ENCODE measurements at places on chromosomes 1 and 21.

- DNase-seq = no peak
These were observed 703.1 kb downstream of the ADGRL2 start for GRCh38 chr1:82503822-82504221.

GRCh38 chr1:244313346-244313745 is 138.4 kb downstream of the ADSS2 start:
- no peak for DNase-seq

DNA sequence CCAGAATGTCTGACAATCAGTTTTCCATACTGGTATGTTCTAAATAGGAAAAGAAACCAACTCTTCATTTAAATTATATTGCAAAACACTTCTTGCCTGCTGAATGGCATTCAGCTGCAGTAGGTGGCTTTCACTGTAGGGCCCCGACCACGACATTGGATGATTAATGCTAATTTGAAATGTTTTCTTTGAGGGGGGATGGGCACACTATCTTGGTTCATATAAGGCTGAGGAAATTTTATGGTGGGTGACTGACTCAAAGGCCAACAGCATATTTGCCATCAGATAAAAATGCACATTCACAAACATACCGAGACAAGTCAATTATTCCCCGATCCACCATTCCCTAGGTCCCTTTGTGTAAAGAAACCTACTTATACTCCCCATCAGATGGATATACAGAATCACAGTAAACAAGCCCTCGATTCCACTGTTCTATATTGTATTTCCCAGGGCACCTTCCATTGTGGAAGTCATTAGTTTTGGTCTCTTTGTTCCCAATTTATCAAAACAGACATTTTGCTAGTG is 464.2 kb upstream of the DAB1 start:
- no peak for DNase-seq

- DNase-seq = no peak
These were observed 28.5 kb upstream of the KCNQ4 start for GRCh38 chr1:40755067-40755466.

GRCh38 chr1:154329152-154329521 is 3.8 kb downstream of the ATP8B2 start:
- DNase-seq = no peak

DNA sequence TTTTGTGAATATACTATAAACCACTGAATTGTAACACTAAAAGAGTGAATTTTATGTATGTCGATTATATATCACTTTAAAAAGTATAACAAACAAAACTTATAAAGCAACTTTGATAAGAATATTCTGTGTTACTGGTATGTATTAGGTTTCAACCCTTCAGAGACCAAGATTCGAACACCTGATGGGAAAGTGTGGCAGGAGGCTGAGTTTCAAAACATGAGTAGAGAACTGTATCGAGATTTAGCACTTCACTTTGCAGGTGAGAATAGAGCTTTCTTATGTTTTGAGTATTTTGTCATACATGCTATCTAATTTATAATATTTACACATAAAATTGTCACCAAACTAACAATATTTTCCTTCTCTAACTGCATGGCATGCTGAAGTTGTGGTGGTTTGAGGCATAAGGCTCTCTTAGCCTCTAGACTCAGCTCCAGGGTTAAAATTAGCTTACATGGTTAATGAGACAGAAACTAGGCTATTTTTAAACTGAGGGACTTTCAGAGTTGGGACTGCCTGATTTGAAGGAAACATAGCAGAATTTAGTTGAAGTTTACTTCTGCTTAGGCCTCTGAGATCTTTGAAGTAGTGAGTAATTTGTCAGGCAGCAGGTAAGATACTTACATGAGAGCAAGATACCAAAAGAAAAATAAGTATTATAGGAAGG is 48.6 kb downstream of the CEP350 start:
- no peak for DNase-seq

DNA sequence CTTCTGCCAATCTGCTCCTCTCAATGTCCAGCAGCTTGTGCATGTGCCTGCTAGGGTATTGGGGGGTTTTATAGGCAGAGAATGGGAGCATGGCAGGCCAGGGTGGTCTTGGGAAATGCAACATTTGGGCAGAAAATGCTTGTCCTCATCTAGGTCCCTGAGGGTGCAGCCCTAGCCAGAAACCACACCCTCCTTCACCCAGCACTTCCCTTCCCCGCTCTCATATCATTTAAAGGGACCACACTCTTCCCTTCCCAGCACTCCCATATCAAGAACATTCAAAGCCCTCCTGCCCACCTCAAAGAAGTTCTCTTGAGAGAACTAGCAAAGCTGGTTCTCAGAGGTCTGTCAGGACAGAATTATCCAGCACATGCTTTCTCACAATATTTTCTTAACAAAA is 62.1 kb downstream of the HSD3B1 start:
- DNase-seq = no peak

DNA sequence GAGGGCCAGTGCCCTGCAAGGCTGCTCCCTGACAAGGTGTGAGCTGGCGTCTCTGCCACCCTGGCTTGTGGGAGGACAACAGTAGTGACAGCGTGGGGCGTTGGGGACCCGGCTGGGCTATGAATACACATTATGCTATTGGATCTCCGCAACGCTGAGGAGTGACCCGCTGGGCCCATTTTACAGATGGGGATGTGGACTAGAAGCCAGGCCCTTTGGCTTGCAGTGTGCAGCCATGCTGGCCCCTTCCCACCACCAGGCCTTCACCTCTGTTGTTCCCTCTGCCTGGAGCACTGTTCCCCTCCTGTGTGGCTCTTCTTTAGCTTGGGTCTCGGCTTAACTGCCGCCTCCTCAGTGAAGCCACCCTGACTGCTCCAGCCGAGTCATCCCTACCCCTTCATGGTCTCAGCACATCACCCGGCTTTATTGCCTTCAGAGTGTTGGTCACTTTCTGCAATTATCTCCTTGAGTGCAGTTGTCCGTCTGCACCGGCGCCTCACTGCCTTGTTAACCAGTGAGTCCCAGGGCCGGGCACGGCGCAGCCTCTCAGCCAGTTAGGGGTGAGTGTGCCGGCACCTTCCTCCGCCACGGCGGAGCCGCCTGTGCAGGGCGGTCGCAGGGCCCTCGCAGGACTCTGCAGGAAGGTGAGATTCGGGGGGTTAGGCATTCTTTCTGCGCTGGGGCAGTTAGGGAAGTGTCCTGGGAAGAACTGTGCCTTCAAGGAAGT is 84.4 kb upstream of the ACTL8 start:
- DNase-seq = no peak

- DNase-seq = no peak
These were observed 14.7 kb downstream of the CAPZA1 start for GRCh38 chr1:112634367-112634766.

- no peak for DNase-seq
These were observed 648 bp downstream of the ATP5PF start for GRCh38 chr21:25733859-25734653.

DNA sequence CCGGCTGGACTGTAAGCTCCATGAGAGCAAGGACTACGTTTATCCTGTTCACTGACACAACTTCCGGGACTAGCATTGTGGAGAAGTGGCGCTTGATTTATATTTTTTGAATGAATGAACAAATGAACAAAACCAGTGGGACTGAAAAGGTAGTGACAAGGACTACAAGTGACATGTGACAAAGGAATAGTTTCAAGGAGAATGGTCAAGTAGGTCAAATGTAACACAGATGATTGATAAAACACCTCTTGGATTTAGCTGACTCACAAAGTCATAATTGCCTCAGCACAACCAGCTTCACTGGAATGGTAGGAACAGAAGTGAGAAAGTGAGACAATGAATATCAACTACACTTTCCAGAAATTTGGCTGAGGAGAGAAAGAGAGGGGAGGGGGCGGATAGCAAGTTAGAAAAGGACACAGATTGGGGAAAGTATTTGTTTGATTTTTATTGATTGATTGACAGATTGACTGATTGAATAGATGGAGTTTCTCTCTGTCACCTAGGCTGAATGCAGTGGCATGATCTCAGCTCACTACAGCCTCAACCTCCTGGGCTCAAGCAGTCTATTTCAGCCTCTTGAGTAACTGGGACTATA is 14.2 kb downstream of the MTF1 start:
- no peak for DNase-seq

GRCh38 chr1:226882631-226883409 is 12.4 kb downstream of the PSEN2 start:
- peak; percentile 60 for DNase-seq

DNA sequence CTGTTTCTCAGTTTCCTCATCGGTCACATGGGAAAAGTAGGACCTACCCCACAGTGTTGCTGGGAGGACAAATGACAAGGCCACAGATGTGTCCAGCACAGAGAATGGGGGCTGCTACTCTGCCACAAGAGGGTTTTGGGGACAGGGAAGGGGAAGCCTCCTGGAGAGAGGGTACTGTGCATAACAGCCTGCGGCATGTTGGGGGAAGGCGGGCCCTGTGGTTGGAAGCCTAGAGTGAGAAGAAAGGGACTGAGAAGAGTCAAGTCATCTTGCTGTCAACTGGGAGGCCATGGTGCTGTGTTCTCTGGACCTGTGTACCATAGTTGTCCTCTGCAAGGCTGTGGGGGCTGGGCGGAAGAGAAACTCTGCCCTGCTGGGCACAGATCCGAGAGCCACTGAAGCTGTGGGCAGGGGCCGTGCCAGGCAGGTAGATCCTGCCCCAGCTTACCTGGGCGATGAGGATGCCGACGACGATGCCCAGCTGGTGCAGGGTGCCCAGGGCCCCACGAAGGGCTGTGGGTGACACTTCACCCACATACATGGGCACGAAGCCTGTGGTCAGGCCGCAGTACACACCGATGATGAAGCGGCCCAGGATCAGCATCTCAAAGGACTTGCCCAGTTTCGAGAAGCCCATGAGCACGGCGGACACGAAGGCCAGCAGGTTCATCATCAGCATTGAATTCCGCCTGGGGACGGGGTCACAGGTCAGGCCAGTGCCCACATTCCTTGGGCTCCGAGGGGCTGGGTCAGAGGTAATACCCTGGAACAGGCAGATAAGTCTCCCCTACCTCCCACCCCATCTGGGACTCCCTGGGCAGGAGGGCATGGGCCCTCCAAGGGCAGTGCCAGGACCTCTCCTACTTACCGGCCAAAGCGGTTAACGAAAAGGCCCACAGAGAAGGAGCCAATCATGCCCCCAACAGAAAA is 28.2 kb downstream of the SLC2A1 start:
- DNase-seq = no peak

GRCh38 chr1:66291531-66291864 is 242.5 kb upstream of the SGIP1 start:
- no peak for DNase-seq

DNA sequence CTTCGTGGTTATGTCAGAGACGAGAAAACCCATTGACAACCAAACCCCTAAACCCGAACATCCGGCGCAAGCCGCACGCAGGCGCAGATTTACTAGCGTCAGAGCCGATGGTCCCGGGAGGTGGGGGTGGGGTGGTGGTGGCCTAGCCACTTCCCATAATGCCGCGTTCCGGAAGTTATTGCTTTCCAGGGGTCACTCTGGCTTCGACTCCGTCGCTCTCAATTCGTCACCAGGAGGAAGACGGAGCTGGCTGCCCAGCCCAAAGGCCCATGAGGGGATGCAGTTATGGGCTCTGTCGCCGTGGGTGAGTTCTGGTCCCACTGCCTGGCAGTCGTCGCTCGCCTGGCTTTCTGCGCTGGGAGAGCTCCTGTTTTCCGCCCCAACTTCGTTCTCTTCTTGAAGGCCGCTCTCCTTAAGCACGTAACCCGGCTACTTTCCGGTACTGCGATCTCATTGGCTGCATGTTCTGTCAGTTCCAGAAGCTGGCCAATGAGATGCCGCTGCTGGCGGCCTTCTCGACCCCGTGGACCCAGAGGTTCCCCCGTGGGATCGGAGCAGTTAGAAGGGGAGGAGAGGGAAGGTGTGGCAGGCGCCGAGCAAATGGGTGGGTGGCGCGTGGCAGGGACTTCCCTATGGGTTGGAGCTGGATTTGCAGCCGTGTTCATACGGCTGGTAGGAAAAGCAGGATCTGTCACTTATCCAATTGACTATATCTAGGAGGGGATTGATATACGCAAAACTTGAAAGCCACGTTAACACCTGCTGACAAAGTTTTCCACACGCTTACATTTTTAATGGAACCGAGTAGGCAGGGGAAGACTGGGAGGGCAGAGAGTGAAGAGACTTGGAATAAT is at the start of gene USP16:
USP16 (plus strand) TSS at position 195 of the 854 bp plus-strand sequence. CDS start 3,246 bp downstream, outside the sequence.
- peak; percentile 98 for DNase-seq

- peak; percentile 49 for DNase-seq
These were observed 958 bp downstream of the LYPLAL1 start for GRCh38 chr1:219174460-219175211.

GRCh38 chr1:78292361-78292760 is 198.4 kb upstream of the PTGFR start:
- no peak for DNase-seq

DNA sequence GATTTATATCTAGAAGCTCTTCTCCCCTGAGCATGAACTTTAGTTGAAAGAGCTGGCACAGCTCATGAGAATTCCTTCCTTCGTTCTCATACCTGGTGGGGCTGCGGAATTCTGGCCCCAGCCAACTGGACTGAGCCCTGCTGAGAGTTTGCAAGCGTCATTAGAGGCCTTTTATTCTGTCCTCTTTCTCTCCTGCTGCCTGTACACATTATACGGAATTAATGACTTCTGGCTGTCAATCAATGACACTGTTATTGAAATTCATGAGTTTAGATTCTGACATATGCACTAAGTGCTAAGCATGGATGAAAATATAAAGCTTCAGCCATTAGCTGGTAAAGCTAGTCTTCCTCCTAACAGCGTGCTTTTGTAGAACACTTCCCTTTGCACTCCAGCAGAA is 27.5 kb downstream of the KAZN start:
- no peak for DNase-seq
